ENCODE measurements at places on chromosomes 7 and 10.

DNA sequence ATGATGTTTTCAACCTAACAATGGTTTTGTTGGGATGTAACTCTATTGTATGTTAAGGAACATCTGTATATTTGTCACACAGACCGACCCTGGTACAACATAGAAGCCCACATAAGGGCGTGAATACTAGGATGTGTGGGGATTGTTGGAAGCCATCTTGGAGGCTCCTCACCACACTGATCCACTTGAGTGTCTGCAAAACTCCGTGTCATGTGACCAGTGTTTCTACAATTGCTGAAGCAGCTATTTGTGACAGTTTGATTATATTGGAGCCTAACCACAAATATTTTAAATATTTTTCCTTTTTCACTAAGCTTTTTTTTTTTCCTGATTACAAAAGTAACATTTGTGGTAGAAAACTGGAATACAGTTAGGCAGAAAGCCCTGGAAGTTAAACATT, 27.9 kb downstream of the RALA start:
- no peak for DNase-seq

- no peak for DNase-seq
Observed at GRCh38 chr7:29194206-29194593, 375 bp upstream of the CHN2 start.

DNA sequence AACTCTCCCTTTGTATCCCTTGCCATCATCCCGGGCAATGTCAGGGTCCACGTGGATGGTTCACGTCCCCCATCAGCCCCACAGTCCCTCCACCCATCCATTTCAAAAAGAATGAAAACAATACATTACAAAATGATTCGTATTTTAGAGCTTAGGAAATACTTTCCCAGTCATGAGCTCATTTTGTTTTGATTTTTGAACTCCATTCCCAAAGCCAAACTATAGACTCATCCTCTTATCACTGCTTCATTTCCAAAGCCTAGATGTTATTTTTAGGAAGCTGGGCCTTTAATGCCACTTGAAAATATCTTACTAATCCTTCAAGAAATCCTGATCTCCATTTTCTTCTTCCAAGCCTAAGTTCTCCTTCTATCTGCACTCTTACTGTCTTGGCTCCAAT, 72.1 kb downstream of the WNT2 start:
- DNase-seq = no peak

DNA sequence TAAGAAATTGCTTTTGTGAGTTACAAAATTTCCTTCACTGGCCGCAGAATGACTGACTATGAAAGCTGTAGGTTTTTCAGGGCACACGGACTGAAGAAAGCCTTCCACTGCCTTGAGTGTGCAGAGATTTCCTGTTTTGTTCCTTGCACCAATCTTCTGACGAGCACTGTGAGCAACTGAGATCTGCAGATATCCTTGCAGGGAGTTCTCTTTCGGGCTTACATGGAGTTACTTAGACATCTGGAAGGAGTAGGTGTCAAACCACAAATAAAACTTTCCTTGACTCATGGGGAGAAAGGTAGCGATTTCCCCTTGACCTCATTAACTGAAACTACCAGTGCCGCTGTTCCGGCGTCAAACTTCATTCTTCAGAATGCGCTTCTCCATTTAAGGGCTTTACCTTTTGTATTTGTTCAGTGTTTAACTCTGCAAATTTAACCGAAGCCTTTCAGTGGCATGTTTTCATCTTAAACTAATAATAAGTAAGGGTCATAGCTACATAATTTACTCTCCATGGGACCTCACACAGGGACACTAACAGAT, 1175.3 kb downstream of the GATA3 start:
- DNase-seq = no peak

- no peak for DNase-seq
Observed at GRCh38 chr10:129222436-129222835, 244.6 kb upstream of the MGMT start.

- no peak for DNase-seq
Observed at GRCh38 chr7:151682831-151683614, 163.3 kb upstream of the RHEB start.

DNA sequence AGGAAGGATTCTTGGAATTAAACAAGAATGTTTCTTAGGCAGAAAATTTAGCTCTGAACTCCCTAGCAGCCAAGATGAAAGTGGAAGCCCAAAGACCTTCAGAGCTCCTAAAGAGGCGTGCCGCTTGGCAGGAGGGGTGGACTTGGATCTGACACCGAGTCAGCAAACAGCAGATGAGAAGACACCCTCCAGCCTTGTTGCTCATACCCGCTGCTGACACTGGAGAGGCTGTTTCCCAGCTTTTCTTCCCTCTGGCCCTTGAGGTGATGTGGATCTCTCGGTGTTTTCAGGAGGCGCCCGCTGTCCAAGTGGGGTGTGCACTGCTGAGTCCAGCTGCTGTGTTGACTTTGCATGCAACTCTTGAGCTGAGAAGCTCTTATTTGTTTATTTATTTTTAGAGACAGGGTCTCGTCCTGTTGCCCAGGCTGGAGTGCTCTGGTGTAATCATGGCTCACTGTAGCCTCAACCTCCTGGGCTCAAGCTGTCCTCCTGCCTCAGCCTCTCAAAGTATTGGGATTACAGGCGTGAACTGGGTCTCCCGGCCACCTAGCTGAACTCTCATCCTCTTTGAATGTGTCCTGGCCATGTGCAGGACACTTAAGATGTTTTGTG, 21.5 kb downstream of the SLC18A2 start:
- DNase-seq = no peak

GRCh38 chr10:29776246-29776645, 141.5 kb upstream of the SVIL start:
- no peak for DNase-seq

DNA sequence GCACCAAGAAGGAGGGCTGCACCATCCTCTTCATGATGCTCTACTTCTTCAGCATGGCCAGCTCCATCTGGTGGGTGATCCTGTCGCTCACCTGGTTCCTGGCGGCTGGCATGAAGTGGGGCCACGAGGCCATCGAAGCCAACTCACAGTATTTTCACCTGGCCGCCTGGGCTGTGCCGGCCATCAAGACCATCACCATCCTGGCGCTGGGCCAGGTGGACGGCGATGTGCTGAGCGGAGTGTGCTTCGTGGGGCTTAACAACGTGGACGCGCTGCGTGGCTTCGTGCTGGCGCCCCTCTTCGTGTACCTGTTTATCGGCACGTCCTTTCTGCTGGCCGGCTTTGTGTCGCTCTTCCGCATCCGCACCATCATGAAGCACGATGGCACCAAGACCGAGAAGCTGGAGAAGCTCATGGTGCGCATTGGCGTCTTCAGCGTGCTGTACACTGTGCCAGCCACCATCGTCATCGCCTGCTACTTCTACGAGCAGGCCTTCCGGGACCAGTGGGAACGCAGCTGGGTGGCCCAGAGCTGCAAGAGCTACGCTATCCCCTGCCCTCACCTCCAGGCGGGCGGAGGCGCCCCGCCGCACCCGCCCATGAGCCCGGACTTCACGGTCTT, 1.9 kb downstream of the FZD1 start:
- no peak for DNase-seq

- no peak for DNase-seq
Observed at GRCh38 chr10:1664333-1664964, 72.9 kb downstream of the ADARB2 start.

DNA sequence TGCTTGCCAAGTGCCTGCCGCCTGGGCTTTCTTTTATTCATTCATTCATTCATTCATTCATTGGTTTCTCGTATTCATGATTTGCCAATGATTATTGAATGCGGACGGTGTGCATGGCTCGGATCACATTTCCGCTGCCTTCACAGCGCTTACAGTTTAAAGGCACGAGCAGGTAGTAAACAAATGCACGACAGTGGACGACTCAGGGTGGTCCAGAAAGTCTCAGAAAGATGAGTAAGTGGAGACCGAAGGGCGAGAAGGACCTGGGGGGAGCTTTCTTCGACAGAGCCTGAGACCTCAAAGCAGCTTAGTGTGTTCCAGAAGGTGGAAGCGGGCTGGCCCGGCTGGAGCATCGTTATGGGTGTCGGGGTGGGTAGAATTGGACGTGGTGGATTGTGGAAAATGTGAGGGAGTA, 506 bp downstream of the MCM10 start:
- no peak for DNase-seq

DNA sequence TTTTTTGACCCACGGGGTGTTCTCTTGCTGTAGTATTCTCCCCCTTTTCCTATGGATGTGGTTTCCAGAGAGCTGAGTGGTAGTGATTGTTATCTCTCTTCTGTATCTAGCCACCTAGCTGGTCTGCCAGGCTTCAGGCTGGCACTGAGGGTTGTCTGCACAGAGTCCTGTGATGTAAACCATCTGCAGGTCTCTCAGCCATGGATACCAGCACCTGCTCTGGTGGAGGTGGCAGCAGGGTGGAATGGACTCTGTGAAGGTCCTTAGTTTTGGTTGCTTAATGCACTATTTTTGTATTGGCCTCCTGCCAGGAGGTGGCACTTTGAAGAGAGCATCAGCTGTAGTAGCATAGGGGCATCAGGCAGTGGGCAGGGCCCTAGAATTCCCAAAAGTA, 851 bp downstream of the HYAL4 start:
- no peak for DNase-seq

DNA sequence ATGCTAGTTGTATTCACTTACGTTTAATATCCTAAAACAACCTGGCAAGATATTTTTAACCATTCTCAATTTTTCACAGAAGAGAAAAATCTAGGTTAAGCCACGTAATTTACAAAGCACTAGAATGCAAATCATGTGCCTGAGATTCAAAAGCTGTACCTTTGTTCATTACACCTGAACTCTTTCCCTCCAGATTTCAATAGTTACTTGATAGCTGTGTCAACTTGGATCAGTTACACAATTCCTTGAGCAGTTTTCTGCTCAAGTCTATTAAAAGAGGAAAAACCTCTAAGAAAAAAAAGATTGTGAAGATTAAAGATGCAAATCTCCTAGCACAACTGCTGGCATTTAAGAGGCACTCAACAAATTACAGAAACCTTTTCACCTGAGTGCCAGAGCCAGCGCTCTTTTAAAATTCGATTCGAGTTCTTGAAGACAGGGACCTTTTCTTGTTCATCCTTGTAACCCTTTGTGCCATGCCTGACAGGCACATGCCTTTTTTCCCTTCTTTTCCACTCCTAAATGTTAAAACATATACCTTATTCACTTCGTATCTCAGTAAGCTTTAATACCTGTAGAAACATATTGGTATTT, 886 bp downstream of the NSUN6 start:
- no peak for DNase-seq

- no peak for DNase-seq
Observed at GRCh38 chr7:585229-585711, 65.6 kb upstream of the PDGFA start.

DNA sequence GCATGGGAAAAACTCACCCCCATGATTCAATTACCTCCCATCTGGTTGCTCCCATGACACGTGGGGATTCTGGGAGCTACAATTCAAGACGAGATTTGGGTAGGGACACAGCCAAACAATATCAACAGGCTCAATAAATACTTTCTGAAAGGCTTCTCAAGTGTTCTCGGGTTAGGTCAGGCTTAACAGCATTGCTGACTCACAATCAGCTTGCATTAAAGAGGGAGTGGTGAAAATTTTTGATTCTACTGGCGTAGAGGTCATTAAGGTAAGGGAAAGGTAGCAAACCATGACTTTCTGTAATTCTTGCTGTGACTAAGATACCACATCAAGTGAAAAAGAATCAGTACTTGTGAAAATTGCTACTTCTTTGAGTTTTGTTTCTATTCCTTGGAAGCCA, 126.4 kb downstream of the JCAD start:
- no peak for DNase-seq

- DNase-seq = no peak
Observed at GRCh38 chr10:11209830-11210181, 192.1 kb downstream of the CELF2 start.

GRCh38 chr7:55335786-55336185, 29.4 kb upstream of the LANCL2 start:
- DNase-seq = no peak

DNA sequence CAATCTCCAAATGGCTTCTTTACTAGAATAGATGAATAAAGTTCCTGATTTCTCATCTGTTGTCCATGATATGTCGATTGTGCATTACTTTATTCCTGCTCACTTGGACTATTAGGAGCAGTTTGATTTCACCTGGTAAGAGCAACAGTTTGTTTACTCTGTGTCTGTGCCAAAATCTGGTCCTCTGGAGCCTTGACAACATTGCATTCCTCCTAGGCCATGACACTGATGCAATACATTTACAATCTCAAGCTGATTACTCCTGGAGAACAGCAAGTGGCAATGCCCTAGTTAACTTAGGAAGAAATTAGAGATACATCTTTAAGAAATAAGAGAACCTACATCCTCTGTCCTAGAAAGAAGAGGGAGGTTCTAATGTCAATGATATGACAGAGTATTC, 71.8 kb downstream of the SGCE start:
- no peak for DNase-seq

- DNase-seq = peak; percentile 51
Observed at GRCh38 chr10:31034098-31034909, 2.6 kb upstream of the ZNF438 start.

GRCh38 chr10:75597773-75598440, 166.5 kb downstream of the LRMDA start:
- no peak for DNase-seq

- no peak for DNase-seq
Observed at GRCh38 chr7:115995701-115996100, 34.9 kb downstream of the TFEC start.

DNA sequence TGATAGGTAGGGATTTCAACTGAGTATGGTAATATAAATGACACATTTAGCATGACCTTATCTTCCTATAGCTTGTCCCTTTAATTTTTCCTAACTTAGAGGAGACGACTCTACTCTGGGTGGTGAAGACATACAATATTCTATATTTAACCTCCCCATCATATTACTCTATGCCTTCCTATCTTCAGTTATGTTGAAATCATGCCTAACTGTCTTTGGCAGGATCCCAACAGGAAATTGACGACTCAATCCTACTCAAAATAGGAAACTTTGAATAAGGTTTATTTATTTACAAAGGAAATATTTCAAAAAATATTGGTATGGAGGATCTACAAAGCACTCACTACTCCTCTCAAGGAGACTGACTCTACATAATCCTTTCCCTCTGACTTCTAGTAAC, 24.1 kb upstream of the SEMA3A start:
- DNase-seq = no peak

DNA sequence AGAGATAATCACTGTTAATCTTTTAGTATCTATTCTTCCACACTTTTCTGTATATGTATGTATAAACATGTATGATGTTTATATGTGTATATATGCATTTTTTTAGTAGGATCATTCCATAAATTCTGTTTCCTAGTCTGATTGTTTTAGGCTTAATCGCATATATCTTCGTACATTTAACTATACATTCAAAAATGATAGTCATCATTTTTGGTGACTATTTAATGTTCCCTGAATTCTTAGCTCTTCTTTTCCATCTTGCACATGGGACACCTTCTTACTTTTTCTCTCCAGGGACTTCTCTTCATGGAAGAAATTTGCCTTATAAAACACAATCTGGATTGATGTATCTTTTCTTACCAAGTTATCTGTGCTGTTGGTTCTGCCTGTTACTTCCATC, 42.1 kb downstream of the ZNF277 start:
- DNase-seq = no peak

- no peak for DNase-seq
Observed at GRCh38 chr7:2129323-2130095, 103.2 kb downstream of the MAD1L1 start.

Measured in HS-27A (cell line).